Caco-2 (cell line): ENCODE measurements at places on chromosomes 12 and 14. TPM values are rescaled to one million over a fixed set of nuclear protein-coding genes. Genes with fewer than 3 reads are reported as not detected.
A peak's percentile ranks its signal among the peaks of the same experiment; 100 is the strongest.

Gene IL23A
- total RNA-seq, result 0.48 TPM in 1 of 2 replicates, not detected in the other

DNA sequence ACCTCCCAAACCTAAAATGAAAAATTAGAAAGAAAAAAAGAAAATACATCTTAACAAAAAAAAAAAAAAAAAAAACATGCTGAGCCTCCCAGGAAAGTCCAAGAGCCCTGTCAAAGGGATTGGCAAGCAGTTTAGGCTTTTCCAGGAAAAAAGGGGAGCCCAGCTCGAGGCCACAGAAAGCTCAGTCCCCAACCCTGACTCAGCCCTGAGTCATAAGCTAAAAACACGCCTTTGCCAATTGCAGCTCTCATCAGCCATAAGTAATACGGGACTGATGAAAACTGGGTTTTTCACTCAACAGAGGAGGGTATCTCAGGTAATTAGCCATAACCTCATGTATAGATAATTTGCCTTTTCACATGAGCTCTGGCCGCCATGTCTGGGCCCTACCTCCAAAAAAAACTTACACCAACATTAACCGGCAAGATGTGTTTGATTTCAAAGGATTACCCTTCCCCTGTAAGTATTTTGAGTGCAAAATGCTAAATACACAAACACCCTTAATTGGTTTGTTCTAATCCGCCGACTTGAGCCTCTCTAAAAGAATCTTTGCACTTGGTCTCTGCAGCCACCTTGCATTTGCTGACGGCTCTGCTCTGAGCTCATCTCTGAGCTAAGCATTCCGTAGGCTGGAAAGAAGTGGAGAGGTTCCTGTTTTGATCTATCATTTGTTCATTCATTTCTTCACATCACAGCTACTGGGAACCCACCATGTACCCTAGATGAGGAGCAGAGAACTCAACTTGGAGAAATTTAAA lies 319.2 kb downstream of the BCL11B start:
- DNase-seq, result no peak

GRCh38 chr14:64337888-64338615 lies 43.9 kb upstream of the ESR2 start:
- DNase-seq, result peak; percentile 66

Gene LPAR5
- 0.19 and 0.20 TPM in 2 replicates for total RNA-seq

DNA sequence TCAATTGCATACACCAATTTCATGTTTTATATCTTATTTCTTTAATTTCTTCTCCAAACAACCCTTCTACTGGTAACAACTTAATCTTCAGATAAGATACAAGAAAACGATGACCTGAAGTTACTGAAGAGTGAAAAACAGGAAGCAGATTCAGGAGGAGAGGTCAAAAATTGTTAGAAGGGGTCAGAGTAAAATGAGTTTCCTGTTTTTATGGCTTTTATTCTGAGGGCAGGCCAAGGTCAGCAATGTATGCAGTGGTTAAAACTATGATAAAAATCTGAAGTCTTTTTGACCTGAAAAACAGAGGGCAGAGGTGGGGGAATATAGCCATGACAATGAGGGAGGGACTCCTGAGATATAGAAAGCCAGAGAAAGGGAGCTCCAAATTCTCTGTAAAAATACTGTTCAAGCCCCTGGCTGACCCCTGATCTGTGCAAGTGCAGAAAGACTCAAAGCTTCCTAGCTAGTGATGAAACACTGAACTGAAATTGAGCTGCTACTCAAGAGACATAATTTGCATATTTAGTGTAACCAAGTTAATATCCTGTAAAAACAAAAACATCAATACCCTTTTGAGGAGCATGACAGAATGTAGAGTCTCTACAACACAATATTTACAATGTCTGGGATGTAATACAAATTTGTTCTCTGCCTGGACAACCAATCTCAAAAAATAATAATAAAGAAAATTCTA lies 514.3 kb upstream of the SEL1L start:
- no peak for DNase-seq

- DNase-seq, result no peak
These were observed 459.1 kb upstream of the FOXG1 start for GRCh38 chr14:28307506-28307905.

DNA sequence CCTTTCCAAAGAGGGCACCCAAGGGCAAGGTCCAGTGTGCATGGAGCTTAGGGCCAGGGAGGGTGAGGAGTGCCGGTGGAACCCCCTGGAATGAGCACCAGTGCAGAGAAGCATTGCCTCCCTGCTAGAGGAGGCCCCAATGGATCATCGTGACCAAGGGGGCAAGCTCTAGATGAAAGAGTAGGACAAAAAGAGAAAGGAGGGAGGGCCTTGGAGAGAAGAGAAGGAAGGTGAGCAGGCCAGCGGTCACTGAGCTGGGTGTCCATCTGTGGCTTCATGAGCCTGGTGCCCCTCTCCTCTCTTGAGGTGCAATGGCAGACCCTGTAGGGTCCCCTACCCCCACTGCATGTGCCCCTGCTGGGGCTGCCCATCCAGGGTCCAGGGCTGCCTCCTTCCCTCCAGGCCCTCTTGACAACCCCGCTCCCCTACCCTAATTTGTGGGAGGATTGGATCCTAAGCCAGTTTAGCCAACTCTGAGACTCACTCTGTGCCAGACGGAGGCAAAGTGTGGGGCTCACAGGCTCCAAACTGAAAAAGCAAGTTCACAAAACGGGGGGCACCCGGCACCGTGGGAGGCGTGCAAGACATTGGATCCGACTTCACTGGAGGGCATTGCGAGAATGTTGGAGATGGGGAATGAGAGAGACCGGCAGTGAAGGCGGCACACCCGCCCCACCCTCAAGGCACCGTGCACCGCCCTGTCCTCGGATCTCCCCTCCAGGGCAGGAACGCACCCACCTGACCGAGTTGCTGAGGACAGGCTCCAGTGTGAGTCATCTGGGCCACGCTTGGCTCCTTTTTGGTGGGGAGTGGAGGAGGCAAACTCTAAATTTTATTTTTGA lies 207.5 kb downstream of the KIF26A start:
- peak; percentile 25 for DNase-seq

DNA sequence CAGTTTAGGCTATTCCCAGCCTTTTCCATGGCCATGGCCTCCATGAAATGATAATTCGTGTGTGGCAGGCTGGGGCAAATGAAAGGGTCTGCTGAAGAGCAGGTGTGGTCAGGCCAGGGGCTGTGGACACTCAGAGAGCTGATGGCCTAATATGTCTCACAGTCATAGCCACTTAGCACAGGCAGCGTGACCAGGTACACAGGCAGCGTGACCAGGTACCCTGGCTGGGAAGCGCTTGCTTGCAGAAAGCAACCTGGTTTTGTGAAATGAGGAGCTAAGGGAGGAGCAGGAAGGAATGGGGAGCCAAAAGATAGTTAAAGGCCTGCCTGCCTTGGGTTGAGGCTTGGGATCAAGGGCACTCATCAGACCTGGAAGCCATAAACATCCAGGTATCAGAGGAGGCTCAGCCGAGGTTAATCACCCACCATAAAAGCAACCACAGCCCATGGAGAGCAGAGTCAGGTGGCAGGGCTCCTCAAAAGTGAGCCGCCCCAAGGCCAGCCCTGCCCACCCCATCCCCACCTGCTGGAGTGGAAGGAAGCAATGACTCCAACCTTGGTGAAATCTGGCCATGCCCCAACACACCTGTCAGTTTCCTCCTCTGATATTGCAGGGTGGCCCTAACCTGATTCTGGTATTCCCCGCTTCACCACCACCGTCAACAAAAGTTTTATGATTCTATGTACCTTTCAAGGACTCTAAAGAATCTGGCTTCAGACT lies 8.0 kb upstream of the KRT8 start:
- peak; percentile 77 for DNase-seq

GRCh38 chr14:23153851-23154796 lies 29.3 kb downstream of the SLC7A8 start:
- no peak for DNase-seq

Gene PLXNC1
- total RNA-seq, result 41.3 and 47.7 TPM in 2 replicates

Gene CD69
- not detected in 2 replicates for total RNA-seq

- no peak for DNase-seq
These were observed 278.4 kb upstream of the ATXN7L3B start for GRCh38 chr12:74259199-74259598.

DNA sequence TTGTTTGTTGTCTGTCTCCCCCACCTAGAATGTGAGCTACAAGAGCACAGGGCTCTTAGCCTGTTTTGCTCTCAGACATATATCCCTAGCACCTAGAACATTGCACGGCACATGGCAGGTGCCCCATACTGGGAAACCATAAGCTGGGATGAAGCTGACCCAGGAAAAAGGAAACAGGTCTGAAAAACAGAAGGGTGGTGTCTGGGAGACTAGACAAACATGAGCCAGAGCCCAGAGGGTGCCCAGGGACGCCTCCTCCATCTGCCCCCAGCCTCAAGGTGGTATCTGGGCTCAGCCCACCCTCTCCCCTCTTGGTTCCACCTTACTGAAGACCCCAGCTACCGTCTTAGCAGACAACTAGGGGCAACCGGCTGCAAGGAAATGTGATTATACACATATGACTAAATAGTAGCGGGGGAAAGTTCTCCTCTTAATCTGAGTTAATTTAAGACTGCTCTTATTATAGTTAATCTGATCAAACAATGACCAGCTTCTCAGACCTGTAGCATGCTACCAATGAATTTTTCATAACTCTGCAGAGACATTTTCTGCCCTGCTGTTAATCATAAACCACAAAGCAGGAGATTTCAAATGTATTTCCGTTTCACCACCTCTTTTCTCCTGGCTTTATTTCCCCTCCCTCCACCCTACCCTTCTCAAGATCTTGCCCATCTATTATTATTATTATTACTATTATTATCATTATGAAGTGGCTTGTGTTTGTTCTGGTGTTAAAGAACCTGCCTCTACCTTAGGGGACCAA lies 31.9 kb downstream of the KSR2 start:
- DNase-seq, result no peak

DNA sequence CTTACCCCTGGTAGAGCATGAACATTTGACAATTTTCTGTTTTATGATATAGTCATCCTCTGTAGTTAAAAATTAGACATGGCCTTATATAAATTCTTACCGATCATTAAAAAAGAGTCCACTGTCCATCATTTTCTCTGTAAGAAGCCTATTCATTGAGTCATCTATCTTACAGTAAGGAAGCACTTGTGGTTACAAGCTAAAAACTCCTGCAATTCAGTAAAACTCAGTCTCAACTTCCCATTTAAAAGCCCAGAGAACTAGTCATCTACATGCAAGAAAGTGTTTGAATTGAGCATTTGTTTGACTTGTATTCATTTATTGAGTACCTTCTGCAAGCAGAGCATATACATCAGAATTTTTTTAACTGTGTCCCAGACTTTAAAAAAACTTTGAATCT lies 63.3 kb downstream of the GTF2A1 start:
- DNase-seq, result no peak

GRCh38 chr14:79242666-79243065 lies 968.6 kb downstream of the DIO2 start:
- no peak for DNase-seq

Gene CD9
- total RNA-seq, result 170 and 179 TPM in 2 replicates

DNA sequence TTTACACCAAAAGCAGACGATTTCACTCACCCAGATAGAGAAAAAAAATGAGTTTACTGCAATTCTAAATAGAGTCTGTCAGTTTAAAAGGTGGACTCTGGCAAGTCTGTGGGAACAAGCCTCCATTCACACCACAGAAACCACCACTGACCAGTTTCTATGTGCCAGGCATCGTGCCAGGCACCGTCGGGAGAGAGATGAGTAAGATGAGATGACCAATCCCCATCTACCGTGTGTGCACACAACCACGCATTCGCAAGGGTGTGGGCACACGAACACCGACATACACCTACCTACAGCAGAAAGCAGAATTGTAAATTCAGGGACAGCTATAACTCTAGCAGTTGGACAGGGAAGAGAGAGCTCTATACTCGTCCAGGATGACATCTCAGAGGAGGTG lies 58.3 kb downstream of the PRIMA1 start:
- no peak for DNase-seq

Gene PRB2
- not detected in 2 replicates for total RNA-seq

- no peak for DNase-seq
These were observed 54.4 kb upstream of the ETV6 start for GRCh38 chr12:11595080-11595479.

Gene C14orf119
- 46.3 and 52.0 TPM in 2 replicates for total RNA-seq

Gene CIT
- 55.9 and 62.3 TPM in 2 replicates for total RNA-seq

- DNase-seq, result no peak
These were observed 457.1 kb upstream of the TBX3 start for GRCh38 chr12:115140981-115141655.

Gene GLT8D2
- 0.49 TPM in 1 of 2 replicates, not detected in the other for total RNA-seq

GRCh38 chr14:76514213-76514998 lies 138.5 kb downstream of the ESRRB start:
- DNase-seq, result peak; percentile 10

DNA sequence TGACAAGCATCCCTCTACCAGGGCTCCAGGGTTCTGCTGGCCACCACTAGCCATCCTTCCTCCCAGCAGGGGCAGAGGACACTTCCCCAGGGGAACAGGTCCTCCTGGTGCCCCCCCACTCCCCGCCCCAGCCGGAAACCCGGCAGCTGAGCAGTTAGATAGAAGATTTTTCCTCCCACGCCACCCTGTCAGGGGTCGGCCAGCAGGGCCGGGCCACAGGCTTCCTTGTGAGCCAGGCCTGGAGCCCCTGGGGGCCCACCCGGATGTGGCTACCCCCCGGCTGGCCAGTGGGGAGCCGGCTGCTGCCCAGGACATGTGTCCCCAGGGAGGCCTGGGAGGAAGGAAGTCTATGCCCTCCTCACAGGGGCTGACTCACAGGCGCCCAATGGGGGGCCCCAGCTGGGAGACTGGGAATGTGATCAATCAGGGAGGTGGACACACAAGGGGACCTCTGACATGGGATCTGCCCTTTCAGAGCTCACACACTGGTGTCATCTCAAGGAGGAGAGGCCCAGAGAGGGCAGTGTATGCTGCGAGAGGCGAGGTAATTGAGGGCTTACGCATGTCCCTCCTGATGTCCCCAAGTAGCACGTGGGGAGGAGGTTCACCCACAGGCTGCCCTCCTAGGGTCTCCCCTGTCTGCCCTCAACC lies 4.2 kb downstream of the SH2B3 start:
- no peak for DNase-seq

Gene GOLGA5
- 25.8 and 33.1 TPM in 2 replicates for total RNA-seq

- no peak for DNase-seq
These were observed 43.3 kb downstream of the MMAB start for GRCh38 chr12:109529691-109530640.

DNA sequence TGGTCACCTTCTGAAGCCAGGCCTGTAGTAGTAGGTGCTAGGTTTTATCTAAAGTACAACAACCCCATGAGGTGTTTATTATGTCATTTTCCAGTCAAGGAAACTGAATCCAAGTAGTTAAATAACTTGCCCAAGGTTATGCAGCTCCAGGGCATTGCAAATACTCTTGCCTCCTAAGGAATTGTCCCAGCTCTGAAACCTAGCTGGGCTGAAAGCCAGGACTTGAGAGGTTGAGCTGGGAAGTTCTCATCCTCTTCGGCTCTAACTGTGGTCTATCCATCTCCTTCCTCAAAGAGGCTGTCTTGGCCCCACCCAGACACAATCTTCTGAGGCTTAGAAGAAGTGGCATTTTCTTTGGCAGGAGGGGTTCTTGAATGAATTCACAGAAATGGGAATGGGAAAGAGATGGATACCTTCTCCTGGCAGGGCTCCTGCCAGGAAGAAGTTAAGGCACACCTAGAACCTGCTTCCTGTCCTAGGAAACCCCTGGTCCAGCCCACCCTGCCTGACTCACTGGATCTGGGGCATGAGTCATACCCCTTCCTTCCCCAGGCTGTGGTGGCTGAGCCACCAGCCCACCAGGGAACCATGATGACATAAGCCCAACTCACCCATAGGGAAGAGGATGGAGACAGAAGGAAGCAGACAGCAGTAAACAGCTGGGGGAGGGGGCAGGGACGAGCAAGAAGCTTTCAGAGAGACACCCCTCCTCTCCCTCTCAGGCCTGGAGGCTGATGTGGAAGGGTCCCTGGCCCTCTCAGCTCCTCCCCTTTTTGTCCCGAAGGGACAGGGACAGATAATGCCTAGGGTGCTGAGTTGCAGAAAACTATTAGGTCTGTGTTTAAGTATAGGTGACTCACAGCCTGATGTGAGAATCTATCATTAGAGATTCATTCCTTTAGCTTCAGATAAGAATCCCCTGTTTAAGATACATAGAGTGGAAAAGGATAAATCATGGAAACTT lies 2.1 kb upstream of the PLEK2 start:
- DNase-seq, result no peak
